Activated naive CD4-positive, alpha-beta T cell treated with anti-CD3 and anti-CD28 coated beads, Interleukin-2, amount 50 U/mL, for 16 hours (primary cell): ENCODE measurements at places on chromosomes 7 and 10.

GRCh38 chr7:129083525-129083924, 28.6 kb upstream of the TNPO3 start:
- no peak for DNase-seq

DNA sequence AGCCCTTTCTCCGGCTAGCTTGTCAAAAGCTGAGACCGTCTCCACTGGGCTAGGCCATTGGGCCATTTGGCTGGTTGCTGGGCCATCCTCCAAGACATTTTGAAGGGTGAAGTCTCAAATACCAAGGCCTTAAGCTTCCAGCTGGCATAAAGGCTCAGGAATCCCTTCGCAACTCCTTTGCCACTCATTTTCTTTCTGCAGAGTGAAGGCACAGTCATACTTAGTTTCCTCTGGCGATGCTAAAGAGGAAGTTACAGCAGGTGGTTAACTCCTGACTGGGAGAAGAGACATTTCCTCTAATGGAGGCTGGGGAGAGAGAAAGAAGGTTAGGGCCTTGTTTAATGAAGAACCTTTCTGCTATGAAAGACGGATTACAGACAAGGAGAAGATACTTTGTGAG, 4.8 kb upstream of the REPIN1 start:
- DNase-seq = no peak

- no peak for DNase-seq
These were observed 156.8 kb downstream of the CACNA2D1 start for GRCh38 chr7:82286798-82287140.

GRCh38 chr10:125489731-125490130, 193.2 kb downstream of the TEX36 start:
- DNase-seq = no peak

- DNase-seq = no peak
These were observed 4.5 kb upstream of the ABCB4 start for GRCh38 chr7:87479951-87480350.

GRCh38 chr7:159105832-159106811, 38.5 kb downstream of the VIPR2 start:
- DNase-seq = no peak

GRCh38 chr10:114548662-114549061, 109.4 kb downstream of the ABLIM1 start:
- DNase-seq = no peak

- DNase-seq = no peak
These were observed 125.8 kb downstream of the ICA1 start for GRCh38 chr7:8136051-8136730.

- DNase-seq = no peak
These were observed 7.2 kb downstream of the RBM20 start for GRCh38 chr10:110651044-110651958.

GRCh38 chr10:103835096-103836050, 20.0 kb downstream of the SH3PXD2A start:
- DNase-seq = no peak

DNA sequence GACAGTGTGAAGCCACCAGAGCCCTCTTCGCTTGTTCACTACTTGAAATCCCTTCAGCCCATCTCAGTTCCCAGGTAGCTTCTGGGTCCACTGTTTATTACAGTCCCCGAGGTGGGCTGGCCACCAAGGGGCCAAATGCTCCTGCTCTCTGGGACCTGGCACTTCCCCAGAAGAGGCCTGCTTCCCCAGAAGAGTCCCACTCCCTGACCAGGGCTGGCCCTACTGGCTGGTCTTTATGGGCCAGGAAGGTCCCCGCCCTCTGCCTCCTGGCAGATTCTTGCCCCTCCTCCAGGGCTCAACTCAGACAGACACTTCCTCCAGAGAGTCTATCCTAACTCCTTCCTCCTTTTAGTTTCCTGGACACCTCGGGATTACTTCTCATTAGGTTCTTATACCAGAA, 70.7 kb upstream of the LRRC18 start:
- DNase-seq = no peak

DNA sequence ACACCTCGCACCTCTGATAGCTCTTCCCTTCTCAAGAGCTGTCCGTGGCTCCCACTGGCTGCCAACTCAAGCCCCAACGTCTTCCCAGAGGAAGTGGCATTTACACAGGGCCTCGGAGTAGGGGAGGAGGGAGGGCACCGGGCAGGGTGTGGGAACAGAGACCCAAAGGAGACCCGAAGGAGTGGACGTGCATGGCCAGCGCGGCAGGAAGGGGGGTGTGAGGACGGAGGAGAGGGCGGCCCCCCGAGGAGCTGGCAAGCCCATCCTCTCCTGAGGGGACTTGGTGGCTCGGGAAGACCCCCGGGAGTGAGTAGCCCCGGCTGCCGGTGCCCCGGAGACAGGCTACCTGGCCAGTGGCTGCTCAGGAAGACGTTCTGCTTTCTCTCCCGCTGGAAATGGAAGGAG, 85.9 kb downstream of the FOXL3 start:
- peak; percentile 5 for DNase-seq
